ENCODE measurements at places on chromosomes 5 and 9. TPM values are rescaled to one million over a fixed set of nuclear protein-coding genes. Genes with fewer than 3 reads are reported as not detected.

The CAVIN4 gene
- total RNA-seq: 49.4 TPM

The SLIT3 gene
- 20.7 TPM for total RNA-seq

The SH3TC2 gene
- total RNA-seq: 9.5 TPM

The PPP2R2B gene
- 0.12 TPM for total RNA-seq

The LHX2 gene
- 0.23 TPM for total RNA-seq

The PCDHA9 gene
- total RNA-seq: not detected

Data from heart left ventricle (tissue), 16 donors.